ENCODE measurements at places on chromosomes 5 and 9.
A peak's percentile ranks its signal among the peaks of the same experiment; 100 is the strongest.

GRCh38 chr5:118905196-118905595 lies 83.2 kb downstream of the DTWD2 start:
- DNase-seq = no peak

- no peak for DNase-seq
These were observed 51.7 kb downstream of the ZNF474 start for GRCh38 chr5:122180863-122181548.

GRCh38 chr9:130699047-130699446 lies 5.5 kb downstream of the EXOSC2 start:
- no peak for DNase-seq

DNA sequence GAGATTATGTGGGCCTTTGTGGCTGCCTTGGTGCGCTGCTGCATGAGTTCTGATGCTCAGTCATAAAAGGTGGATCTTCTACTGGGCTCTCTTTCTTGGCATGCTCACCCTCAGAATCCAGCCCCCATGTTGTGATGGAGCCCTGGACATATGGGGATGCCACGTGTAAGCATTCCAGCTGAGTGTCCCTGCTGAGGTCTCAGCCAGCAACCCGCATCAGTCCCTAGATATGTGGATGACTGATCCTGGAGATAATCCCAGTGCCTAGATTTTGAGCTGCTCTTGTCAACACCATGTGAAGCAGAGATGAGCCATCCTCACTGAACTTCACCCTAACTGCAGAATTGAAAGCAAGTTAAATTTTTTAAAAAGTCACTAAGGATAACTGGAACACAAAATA lies 390.1 kb downstream of the DMRT2 start:
- DNase-seq = no peak

DNA sequence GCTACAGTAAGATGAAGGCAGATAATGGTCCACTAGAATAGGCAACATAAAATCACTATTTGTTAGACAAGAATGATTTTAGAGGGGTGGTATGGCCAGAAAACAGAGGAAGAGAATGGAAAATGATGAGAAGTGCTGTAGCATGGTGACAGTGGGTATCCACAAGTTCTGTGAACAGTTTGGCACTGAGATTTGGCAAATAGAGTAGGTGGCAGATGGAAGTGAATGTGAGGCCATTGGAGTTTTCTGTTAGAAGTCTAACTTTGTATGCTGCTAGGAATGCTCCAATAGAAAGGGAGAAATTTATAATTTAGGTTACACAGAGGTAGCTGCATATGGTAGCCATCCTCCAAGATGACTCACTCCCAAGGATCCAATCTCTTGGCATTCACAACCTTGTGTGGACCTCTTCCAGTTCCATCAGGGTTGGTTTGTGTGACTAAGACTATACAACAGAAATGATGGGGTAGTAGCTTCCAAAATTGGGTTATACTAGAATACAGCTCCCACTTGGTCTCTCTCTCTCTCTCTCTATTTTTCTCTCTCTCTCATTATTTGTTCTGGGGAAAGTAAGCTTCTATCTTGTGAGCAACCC lies 646.9 kb upstream of the ZNF608 start:
- DNase-seq = no peak

DNA sequence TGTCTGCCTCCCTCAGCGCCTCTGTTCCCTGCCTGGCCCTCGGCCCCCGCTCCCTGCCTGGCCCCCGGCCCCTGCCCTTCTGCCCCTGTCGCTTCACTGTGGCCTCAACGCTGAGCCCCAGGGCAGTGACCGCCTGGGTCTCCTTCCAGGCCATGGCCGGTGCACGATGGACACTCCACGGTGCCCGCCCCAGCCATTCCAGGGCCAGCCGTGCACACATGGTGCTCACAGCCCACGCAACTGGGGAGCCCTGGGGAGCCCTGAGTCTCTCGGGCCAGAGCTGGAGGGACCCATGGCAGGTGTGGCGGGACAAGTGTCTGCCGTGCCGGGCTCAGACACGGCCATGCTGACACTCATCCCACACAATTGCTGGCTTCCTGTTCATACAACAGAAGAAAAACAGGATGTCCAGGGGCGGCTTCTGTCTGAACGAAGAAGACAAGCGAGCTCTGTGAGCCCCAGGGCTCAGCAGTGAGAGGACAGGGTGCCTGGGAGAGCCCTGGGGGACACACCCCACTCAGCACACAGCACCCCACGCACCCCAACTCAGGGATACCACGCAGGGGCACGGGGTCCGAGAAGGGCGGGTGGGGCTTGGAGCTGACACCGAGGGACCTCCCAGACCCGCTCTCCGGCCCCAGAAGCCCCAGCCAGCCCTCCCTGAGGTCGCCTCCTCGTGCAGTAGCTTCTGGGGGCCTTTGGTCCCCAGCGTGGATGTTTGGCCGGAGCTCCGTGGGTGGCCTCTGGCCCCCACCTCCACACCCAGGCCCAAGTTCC lies 35.7 kb downstream of the EXD3 start:
- DNase-seq = peak; percentile 64

GRCh38 chr9:79588488-79589223 lies 16.9 kb downstream of the TLE4 start:
- DNase-seq = no peak

DNA sequence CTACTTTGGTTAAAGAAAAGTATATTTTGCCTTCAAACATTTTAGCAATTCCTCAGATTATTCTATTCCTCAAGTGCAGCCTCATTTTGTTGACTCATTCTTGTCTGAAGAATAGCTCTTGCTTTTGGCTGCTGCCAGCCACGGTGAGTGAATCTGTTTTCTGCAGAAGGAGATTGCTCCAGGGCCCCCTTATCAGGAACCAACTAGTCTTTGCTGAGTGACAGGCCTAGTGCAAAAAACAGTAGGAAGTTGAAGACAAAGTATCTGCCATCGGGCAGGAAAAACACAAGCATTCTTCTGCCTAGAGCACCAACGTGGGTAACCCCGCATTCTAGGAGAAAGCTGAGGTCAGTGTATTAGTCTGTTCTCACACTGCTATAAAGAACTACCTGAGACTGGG lies 42.3 kb downstream of the ZNF883 start:
- DNase-seq = no peak

- no peak for DNase-seq
These were observed 4.1 kb upstream of the PCDHAC2 start for GRCh38 chr5:140962190-140962589.

DNA sequence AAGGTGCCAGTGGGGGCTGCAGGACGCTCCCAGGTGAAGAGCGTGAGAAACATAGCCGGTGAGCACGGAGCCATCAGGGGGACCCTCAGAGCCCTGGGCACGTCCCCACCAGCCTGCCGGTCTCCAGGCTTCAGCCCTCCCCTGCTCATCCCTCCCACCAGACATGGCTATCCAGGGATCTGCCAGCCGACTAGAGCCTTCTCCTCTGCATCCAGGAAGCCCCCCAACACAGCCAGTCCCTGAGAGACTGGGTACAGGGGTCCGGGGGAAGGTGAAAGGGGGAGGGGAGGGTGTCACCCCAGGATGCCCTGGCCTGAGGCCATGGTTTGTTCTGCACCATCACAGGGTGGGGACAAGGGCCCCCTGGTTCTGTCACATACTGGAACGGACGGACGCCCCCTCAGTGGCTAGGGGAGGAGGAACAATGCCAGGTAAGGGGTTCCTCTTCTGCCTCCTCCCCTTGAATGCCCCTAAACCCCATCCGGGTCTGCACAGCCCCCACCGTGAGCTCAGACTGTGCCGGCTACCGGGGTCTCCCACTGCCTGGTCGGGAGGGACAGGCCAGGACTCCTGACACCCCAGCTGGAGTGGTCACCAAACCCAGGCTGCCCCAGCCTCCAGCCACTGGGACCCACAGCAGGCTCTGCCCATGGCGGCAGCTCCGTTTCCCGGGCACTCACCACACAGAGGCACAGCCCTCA lies 34.3 kb downstream of the NACC2 start:
- no peak for DNase-seq

DNA sequence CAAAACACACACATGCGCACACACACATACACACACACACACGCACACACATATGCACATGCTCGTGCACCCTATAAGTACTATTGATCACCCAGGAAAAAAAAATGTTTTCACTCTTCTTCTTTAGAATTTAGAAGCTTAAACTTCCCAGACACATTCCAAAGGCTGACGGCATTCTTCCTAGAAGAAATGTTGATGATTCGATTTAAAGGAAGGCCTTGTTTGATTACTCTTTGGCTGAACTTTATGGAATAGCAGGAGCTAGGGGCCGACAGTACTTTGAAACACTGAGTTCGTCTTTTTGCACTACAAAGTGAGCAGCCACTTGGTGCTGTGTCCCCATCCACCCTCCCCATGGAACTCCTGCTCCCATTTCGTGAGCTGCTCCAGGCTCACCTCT lies 113.2 kb downstream of the EGFLAM start:
- DNase-seq = no peak

DNA sequence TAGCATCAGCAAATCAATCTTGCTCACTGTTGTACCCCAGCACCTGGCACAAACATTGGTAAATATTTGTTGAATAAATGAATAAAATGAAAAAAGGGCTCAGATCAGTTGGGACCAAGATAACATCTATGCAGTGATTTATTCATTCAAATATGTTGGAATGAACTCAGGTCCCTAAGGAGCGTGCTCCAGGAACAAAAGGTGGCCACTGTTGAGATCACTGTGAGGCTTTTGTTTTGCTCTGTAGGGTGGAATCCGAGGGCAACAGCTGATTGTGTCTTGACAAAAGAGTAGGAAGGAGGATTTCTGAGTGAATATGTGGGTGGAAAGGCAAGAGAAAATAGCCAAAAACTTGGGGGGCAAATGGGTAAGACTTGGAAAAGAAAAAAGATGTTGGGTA lies 89.7 kb downstream of the PPP2R2B start:
- DNase-seq = no peak

DNA sequence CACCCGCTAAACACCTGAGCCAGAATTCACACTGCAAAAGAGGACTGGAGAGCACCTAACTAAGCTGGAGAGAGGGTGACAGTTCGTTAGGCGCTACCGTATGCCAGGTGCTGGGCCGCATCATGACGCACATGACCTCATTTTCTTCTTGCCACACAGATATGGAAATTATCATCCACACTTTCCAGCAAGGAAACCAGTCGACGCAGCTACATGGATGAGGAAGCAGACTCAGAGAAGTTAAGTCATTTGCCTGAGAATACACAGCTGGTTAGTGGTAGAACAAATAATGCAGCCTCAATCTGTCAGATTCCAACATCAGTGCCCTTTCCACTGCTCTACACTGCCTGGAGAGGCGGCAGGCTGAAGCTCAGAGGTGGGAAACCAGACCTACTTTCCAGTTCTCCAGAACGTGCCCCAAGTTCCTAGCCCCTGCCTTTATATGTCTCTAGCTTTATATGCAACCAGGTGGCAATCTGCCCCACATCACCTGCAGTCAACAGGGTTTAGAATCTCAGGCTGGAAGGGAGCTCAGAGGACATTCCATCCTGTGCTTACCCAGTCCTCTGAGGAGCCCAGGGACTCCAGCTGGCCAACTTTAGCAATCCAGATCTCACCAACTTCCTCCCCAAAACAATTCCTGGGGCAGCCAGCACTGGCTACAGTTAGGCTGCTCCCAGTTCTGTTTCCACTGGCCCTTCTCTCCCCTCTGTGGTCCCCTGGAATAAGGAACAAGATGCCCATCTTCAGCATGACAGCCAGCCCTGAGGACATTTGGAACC lies 8.8 kb downstream of the TNIP1 start:
- no peak for DNase-seq

GRCh38 chr9:14706530-14707140 lies 13.4 kb upstream of the ZDHHC21 start:
- DNase-seq = no peak

DNA sequence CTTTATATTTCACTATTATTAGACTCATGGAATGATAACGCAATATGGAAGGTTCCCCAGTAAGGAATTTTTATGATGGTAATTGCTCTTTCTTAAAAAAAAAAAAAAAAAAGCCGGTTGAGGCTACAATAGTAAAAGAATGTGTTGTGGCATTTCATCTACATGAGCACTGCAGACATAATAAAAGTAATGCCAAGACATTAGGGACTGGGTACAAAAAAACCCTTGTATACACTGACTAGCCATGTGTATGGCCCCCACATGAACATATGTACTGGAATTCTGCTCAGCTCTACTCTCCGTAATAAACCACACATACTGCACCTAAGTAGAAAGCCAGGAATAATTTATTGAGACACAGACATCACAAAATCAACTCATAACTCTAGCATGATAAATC lies 218.4 kb downstream of the ADAMTS6 start:
- no peak for DNase-seq

- no peak for DNase-seq
These were observed 236.5 kb upstream of the HAPLN1 start for GRCh38 chr5:83957188-83957587.

GRCh38 chr9:124686918-124687317 lies 84.2 kb downstream of the NR6A1 start:
- DNase-seq = no peak

DNA sequence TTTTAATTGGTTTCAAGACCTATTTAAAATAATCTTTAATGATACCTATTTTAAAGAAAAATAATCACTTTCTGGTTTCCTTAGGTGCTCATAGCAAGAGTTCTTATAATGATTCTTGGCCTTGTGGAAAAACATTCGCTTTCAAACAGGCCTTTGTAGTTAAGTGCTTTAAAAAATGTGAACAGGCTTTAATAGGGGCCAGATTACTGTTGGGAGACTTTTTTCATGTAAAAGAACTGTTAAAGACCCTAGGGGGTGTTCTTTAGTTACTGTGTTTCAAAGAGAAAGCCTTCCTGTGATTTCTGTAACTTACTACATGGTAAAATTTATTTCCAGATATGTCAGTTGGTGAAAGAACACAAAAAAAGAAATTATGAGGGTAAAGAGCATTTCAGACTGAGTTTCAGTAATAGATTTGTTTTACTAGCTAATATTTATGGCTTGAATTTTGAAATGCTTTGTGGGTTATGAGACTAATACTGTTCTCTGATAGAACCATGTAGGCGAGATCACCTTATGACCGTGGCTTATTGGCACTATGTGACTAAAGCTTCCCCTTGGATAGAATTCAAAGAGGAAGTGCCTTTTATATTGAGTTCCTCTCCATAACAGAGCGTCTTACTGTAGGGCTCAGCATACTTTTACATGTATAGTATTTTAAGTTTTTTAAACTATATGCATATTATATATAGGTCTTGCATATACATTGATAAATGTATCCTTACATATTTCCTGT lies 70.7 kb downstream of the CSNK1G3 start:
- no peak for DNase-seq

Measured in CD4-positive, alpha-beta T cell treated with Interleukin-17A for 1 hour (primary cell).